Activated naive CD4-positive, alpha-beta T cell treated with anti-CD3 and anti-CD28 coated beads for 36 hours (primary cell): ENCODE measurements at places on chromosomes 2 and 18. TPM values are rescaled to one million over a fixed set of nuclear protein-coding genes. Genes with fewer than 3 reads are reported as not detected.

SERPINB11 gene
- not detected for total RNA-seq

SERPINB3 gene
- not detected for total RNA-seq

EVA1A gene
- total RNA-seq: not detected

GPC1 gene
- total RNA-seq: 1.5 TPM

DNA sequence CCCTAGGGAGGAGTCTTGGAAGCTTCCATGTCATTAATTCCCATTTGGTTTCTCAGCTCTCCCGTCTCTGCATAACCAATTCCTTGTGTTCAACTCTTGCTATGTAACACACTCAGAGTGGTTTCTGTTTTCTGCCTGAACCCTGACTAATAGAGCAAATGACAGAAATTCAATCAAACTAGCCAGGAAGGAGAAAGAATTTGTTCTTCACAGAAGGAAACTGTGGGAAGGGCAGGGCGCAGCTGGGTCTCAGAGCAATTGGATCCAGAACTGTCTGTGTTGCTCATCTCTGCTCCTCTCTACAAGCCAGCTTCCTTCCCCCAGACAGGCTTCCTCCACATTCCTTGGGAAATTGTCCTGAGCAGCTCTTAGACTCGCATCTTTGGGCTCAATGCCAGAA lies 269.8 kb downstream of the TNS1 start:
- H3K36me3 ChIP-seq: no peaks in the 10 kb centered on the region
- H3K4me1 ChIP-seq: peaks cover 16% of the 10 kb centered on the region
- H3K27ac ChIP-seq: no peak overlapping the region
- no peaks in the 10 kb centered on the region for H3K27me3 ChIP-seq
- H3K4me3 ChIP-seq: no peak overlapping the region

GRCh38 chr2:48129293-48129950 lies 223.1 kb upstream of the FBXO11 start:
- no peaks in the 10 kb centered on the region for H3K27me3 ChIP-seq
- no peak overlapping the region for H3K27ac ChIP-seq
- H3K36me3 ChIP-seq: no peaks in the 10 kb centered on the region
- H3K4me1 ChIP-seq: no peaks in the 10 kb centered on the region
- DNase-seq: no peak
- no peak overlapping the region for H3K4me3 ChIP-seq

IL1A gene
- 0.29 TPM for total RNA-seq

MYL12B gene
- 288 TPM for total RNA-seq

GRCh38 chr2:130814931-130815680 lies 21.6 kb upstream of the ARHGEF4 start:
- H3K27me3 ChIP-seq: peaks cover 3% of the 10 kb centered on the region
- no peaks in the 10 kb centered on the region for H3K36me3 ChIP-seq

- H3K27me3 ChIP-seq: peaks cover 9% of the 10 kb centered on the region
- no peaks in the 10 kb centered on the region for H3K4me1 ChIP-seq
- H3K27ac ChIP-seq: no peak overlapping the region
- H3K4me3 ChIP-seq: no peak overlapping the region
- no peaks in the 10 kb centered on the region for H3K36me3 ChIP-seq
Measured at GRCh38 chr2:219560037-219560892, 11.1 kb downstream of the OBSL1 start.

GRCh38 chr2:1704631-1705556 lies 39.4 kb downstream of the PXDN start:
- DNase-seq: no peak
- peaks cover 11% of the 10 kb centered on the region for H3K27me3 ChIP-seq

GRCh38 chr18:63871836-63872235 lies 15.7 kb upstream of the SERPINB2 start:
- no peak overlapping the region for H3K4me3 ChIP-seq
- no peaks in the 10 kb centered on the region for H3K4me1 ChIP-seq
- no peak overlapping the region for H3K27ac ChIP-seq
- DNase-seq: no peak
- peaks cover 13% of the 10 kb centered on the region for H3K27me3 ChIP-seq
- no peaks in the 10 kb centered on the region for H3K36me3 ChIP-seq

GRCh38 chr2:156333274-156333950 lies 891 bp upstream of the NR4A2 start:
- no peak for DNase-seq
- H3K36me3 ChIP-seq: peaks cover 32% of the 10 kb centered on the region
- H3K4me3 ChIP-seq: peak overlapping the region; percentile 87
- H3K4me1 ChIP-seq: peaks cover 45% of the 10 kb centered on the region
- peak overlapping the region; percentile 95 for H3K27ac ChIP-seq

- no peak for DNase-seq
- no peak overlapping the region for H3K27ac ChIP-seq
- no peaks in the 10 kb centered on the region for H3K27me3 ChIP-seq
- H3K36me3 ChIP-seq: peaks cover 37% of the 10 kb centered on the region
- H3K4me1 ChIP-seq: peaks cover 9% of the 10 kb centered on the region
Measured at GRCh38 chr2:47460766-47461165, 57.8 kb downstream of the MSH2 start.

DNA sequence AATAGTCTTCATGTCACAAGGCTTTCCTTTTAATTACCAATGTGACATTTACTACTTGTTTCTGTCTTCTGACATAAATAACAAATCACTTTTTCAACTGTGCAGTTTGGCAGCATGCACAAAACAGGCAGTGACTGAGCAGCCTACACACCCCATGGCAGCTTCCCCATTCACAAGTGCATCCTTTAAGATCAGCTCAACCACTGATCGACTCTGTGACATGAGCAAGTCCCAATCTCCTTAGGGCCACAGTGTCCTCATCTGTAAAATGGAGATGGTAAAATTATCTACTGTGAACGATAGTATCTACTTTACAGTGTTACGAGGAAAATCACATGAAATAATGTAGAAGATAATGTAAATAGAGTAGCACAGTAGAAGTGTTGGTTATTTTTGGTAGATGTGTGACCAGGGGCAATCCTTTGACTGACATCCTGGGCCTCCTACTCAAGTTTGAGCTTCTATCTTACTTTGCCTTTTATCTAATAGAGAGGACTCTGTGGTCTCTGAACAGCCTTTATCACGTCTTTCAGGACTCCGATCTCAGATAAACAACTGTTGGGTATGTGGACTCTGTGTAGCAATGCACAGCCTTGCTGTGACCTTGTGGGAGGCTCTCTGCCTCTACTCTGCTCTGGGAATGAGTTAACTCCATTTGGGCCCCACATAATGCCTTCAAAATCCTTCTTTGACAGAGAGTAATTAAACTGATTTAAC lies 120.6 kb downstream of the PIGN start:
- H3K36me3 ChIP-seq: peaks cover 52% of the 10 kb centered on the region
- H3K27me3 ChIP-seq: no peaks in the 10 kb centered on the region
- no peak for DNase-seq
- H3K27ac ChIP-seq: no peak overlapping the region
- H3K4me1 ChIP-seq: no peaks in the 10 kb centered on the region

VAMP5 gene
- 18.4 TPM for total RNA-seq

REG3A gene
- not detected for total RNA-seq

GRCh38 chr2:196590286-196590685 lies 49.2 kb upstream of the CCDC150 start:
- no peaks in the 10 kb centered on the region for H3K36me3 ChIP-seq
- H3K4me3 ChIP-seq: no peak overlapping the region
- H3K27ac ChIP-seq: no peak overlapping the region
- DNase-seq: no peak

DNA sequence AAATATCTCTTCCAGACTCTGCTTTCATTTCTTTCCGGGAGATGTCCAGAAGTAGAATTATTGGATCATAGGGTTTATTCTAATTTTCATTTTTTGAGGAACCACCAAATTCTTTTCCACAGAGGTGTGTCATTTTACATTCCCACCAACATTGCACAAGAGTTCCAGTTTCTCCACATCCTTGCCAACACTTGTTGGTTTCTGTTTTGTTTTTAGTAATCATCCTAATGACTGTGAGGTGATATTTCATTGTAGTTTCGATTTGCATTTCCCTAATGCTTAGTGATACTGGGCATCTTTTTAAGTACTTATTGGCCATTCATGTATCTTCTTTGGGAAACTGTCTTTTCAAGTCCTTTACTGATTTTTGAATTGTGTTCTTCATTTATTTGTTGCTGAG lies 513.1 kb downstream of the PARD3B start:
- H3K4me3 ChIP-seq: no peak overlapping the region
- no peak for DNase-seq
- H3K27ac ChIP-seq: no peak overlapping the region
- H3K27me3 ChIP-seq: no peaks in the 10 kb centered on the region

GRCh38 chr2:233470011-233470687 lies 96.4 kb downstream of the USP40 start:
- DNase-seq: no peak
- H3K36me3 ChIP-seq: peaks cover 29% of the 10 kb centered on the region
- no peaks in the 10 kb centered on the region for H3K4me1 ChIP-seq
- H3K27me3 ChIP-seq: no peaks in the 10 kb centered on the region

GRCh38 chr2:19505199-19506136 lies 147.0 kb upstream of the OSR1 start:
- no peak for DNase-seq
- H3K27ac ChIP-seq: no peak overlapping the region
- H3K36me3 ChIP-seq: no peaks in the 10 kb centered on the region
- no peaks in the 10 kb centered on the region for H3K4me1 ChIP-seq

GRCh38 chr2:47165001-47165555 lies 10.0 kb upstream of the STPG4 start:
- no peak overlapping the region for H3K4me3 ChIP-seq
- peaks cover 63% of the 10 kb centered on the region for H3K36me3 ChIP-seq
- DNase-seq: no peak
- no peaks in the 10 kb centered on the region for H3K27me3 ChIP-seq
- peaks cover 48% of the 10 kb centered on the region for H3K4me1 ChIP-seq

GRCh38 chr18:5828913-5829312 lies 66.4 kb downstream of the TMEM200C start:
- H3K27ac ChIP-seq: no peak overlapping the region
- H3K36me3 ChIP-seq: no peaks in the 10 kb centered on the region
- no peaks in the 10 kb centered on the region for H3K4me1 ChIP-seq
- no peak overlapping the region for H3K4me3 ChIP-seq

NPPC gene
- 0.57 TPM for total RNA-seq

SLC11A1 gene
- not detected for total RNA-seq

DNA sequence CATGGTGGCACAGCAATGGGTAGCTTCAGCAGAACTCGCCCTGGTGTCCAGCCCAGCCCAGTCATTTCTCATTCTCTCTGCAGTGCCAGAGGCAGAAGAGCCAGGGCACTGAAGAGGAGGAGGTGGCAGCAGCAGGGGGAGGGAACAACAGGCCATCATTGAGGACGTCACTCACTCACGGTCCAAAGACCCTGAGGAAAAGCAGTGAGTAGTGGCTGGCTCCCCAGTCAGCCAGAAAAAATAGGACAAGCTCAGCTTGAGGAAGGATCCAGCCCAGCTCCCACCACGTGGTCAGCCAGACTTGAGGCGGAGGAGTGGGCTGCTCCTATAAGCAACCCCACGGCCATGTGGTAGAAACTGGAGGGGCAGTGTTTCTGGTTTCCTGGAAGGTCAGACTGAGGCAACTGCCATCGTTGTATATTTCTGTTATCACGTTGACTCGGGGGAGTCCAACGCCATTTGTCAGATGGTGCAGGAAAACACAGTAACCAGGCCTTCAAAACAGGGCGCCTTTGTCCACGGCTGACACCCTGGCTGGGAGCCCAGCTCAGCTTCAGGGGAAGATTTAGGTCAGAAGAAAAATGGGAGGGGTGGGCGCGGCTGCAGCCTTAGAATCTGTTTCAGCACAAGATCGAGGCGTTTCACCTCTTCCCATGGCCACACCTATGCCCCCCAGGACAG lies 19.0 kb upstream of the TMEM247 start:
- no peak overlapping the region for H3K27ac ChIP-seq
- no peaks in the 10 kb centered on the region for H3K4me1 ChIP-seq
- H3K27me3 ChIP-seq: no peaks in the 10 kb centered on the region

- DNase-seq: no peak
- H3K36me3 ChIP-seq: no peaks in the 10 kb centered on the region
- no peak overlapping the region for H3K27ac ChIP-seq
- H3K4me3 ChIP-seq: no peak overlapping the region
- no peaks in the 10 kb centered on the region for H3K27me3 ChIP-seq
- no peaks in the 10 kb centered on the region for H3K4me1 ChIP-seq
Measured at GRCh38 chr2:24374301-24374700, 14.0 kb upstream of the ITSN2 start.

SPP2 gene
- total RNA-seq: not detected

- no peaks in the 10 kb centered on the region for H3K27me3 ChIP-seq
- no peak for DNase-seq
- H3K27ac ChIP-seq: no peak overlapping the region
Measured at GRCh38 chr18:12599543-12599942, 58.4 kb downstream of the SPIRE1 start.

DNA sequence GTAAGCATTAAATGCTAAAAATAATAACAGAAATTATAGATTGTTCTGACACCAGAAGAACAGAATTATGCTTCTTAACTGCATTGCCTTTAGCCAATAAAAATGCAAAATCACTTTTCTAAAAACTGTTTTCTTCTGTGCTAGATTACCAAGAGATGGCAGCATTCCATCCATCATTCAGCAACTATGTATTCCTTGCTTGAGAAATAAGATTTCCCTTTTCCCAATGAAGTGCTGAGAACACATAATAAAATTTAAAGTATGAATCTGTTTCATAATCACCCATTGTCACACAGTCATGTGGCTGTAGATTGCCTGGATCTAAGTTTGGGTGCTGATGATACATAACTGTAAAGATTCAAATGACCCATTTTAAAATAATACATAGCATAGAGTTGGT lies 504.2 kb downstream of the TDRD15 start:
- H3K27me3 ChIP-seq: no peaks in the 10 kb centered on the region
- H3K4me1 ChIP-seq: no peaks in the 10 kb centered on the region
- no peak overlapping the region for H3K27ac ChIP-seq
- no peak overlapping the region for H3K4me3 ChIP-seq

ORMDL1 gene
- 37.3 TPM for total RNA-seq

- no peak for DNase-seq
- no peak overlapping the region for H3K4me3 ChIP-seq
- peaks cover 5% of the 10 kb centered on the region for H3K36me3 ChIP-seq
- H3K27me3 ChIP-seq: no peaks in the 10 kb centered on the region
- H3K4me1 ChIP-seq: peaks cover 20% of the 10 kb centered on the region
Measured at GRCh38 chr2:232120911-232121310, 159.4 kb downstream of the DIS3L2 start.

GRCh38 chr2:103962670-103963069 lies 891.2 kb upstream of the POU3F3 start:
- no peak overlapping the region for H3K4me3 ChIP-seq
- H3K27me3 ChIP-seq: no peaks in the 10 kb centered on the region

DSC3 gene
- total RNA-seq: not detected

GRCh38 chr2:144547494-144547893 lies 27.6 kb upstream of the ZEB2 start:
- no peaks in the 10 kb centered on the region for H3K36me3 ChIP-seq
- H3K4me3 ChIP-seq: no peak overlapping the region
- DNase-seq: no peak
- peaks cover 6% of the 10 kb centered on the region for H3K27me3 ChIP-seq
- H3K27ac ChIP-seq: no peak overlapping the region

GGCX gene
- 17.5 TPM for total RNA-seq
